ENCODE measurements at places on chromosomes 5 and 9. TPM values are rescaled to one million over a fixed set of nuclear protein-coding genes. Genes with fewer than 3 reads are reported as not detected.

Gene TMEM174
- total RNA-seq, result not detected

Gene S1PR3
- total RNA-seq, result 104 TPM

Gene CMYA5
- total RNA-seq, result 0.25 TPM

Gene ANKRD34B
- not detected for total RNA-seq

Gene PDLIM4
- 43.8 TPM for total RNA-seq

Gene SLC34A1
- total RNA-seq, result not detected

Gene ADAMTS12
- total RNA-seq, result 20.8 TPM

Gene MOB3B
- total RNA-seq, result 0.06 TPM

Gene TLR4
- 21.0 TPM for total RNA-seq

Gene SOHLH1
- not detected for total RNA-seq

Gene F2RL2
- total RNA-seq, result 8.2 TPM

Gene RNF208
- total RNA-seq, result not detected

Gene EPB41L4B
- 0.56 TPM for total RNA-seq

Gene C8G
- total RNA-seq, result not detected

Gene HMMR
- 2.3 TPM for total RNA-seq

Gene CDH10
- total RNA-seq, result not detected

Gene SLC1A3
- 12.3 TPM for total RNA-seq

Gene SMIM33
- total RNA-seq, result not detected

Gene CDC20B
- total RNA-seq, result not detected

Gene MARCOL
- not detected for total RNA-seq

Gene SLC45A2
- not detected for total RNA-seq

Gene IL17B
- total RNA-seq, result not detected

Gene ANKDD1B
- 0.31 TPM for total RNA-seq

Gene GOLPH3
- total RNA-seq, result 77.4 TPM

Gene B4GALT1
- 88.1 TPM for total RNA-seq

Gene NIM1K
- total RNA-seq, result 0.68 TPM

Gene ESM1
- total RNA-seq, result 0.25 TPM

Gene TAF11L5
- not detected for total RNA-seq

Gene GRIA1
- total RNA-seq, result not detected

Gene NR4A3
- total RNA-seq, result 0.12 TPM

Gene TOR4A
- total RNA-seq, result 5.3 TPM

Gene GABRA1
- not detected for total RNA-seq

Gene LECT2
- not detected for total RNA-seq

Gene ENTPD2
- total RNA-seq, result not detected

Gene NDOR1
- total RNA-seq, result 8.0 TPM

Gene MOCS2
- total RNA-seq, result 36.1 TPM

Gene HBEGF
- total RNA-seq, result 1.9 TPM

Gene SET
- total RNA-seq, result 181 TPM

Gene PCDHGA6
- 10.2 TPM for total RNA-seq

Gene ZDHHC11B
- total RNA-seq, result 0.31 TPM

Gene GTF2H2C
- total RNA-seq, result 24.7 TPM

Gene PCDHGA7
- total RNA-seq, result 9.9 TPM

Gene MTAP
- 18.0 TPM for total RNA-seq

Gene ZNF300
- 2.6 TPM for total RNA-seq

Gene DMRT3
- not detected for total RNA-seq

Gene KIF4B
- total RNA-seq, result not detected

Gene ACTBL2
- total RNA-seq, result not detected

Gene IFNB1
- total RNA-seq, result not detected

Gene CDH9
- total RNA-seq, result not detected
